CD4-positive, alpha-beta T cell treated with Interleukin-21 for 1 hour (primary cell): ENCODE measurements at places on chromosomes 1 and 21.

DNA sequence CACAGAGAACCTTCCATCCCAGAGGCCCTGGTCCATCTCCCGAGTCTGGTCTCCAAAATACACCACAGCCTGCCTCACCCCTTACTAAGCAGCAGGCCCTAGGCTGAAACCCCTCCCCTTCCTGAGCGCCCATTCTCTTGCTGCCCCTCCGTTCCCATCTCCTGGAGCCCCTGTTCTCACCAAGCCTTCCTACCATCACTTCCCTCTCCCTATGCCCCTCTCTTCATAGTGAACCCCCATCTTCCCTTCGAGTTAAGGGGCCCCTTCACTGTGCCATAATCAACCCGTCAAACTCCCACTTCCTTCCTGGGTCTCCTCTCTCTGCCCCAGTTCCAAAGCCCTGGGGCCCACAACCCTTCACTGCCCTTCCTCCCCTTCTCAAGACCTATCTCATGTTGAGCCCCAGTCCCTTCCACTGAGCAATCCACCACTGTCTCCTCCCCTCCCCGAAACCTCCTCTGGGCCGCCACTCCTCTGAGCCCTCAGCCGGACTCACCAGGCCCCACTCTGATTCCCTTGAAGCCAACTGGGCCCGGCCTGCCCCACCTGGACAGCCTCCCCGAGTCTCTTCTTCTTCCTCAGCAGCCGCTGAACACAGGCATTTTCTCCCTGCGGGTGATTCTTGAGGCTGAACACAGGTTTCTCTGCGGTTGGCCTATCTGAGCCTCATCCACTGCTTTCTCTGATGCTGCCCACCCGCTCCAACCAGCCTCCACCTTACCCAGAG, 42.2 kb upstream of the WASF2 start:
- no peak for DNase-seq

GRCh38 chr1:155309423-155310021, 856 bp downstream of the FDPS start:
- DNase-seq = no peak

DNA sequence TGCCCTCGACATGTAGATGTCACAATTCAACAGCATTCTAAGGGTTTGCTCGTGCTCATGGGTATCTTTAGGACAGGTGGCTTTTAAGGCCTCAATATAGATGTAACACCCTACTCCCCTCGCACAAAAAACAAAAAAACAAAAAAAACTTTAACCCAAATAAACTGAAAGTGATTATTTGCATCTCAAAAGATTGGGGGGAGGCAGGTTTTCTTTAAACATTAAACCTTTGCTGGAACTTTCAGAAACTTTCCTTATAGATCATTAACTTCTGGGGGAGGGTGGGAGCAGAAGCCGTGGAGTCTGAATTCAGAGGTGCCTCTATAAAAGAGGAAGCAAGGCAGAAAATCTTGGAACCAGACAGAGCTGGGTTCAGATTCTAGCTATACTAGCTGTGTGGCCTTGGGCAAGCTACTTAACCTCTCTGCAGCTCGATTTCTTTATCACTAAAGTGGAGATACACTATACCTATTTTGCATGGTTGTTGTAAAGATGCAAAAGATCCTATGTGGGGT, 3.2 kb upstream of the KIAA1614 start:
- DNase-seq = no peak

GRCh38 chr1:33298623-33299277, 22.1 kb downstream of the A3GALT2 start:
- peak; percentile 57 for DNase-seq

DNA sequence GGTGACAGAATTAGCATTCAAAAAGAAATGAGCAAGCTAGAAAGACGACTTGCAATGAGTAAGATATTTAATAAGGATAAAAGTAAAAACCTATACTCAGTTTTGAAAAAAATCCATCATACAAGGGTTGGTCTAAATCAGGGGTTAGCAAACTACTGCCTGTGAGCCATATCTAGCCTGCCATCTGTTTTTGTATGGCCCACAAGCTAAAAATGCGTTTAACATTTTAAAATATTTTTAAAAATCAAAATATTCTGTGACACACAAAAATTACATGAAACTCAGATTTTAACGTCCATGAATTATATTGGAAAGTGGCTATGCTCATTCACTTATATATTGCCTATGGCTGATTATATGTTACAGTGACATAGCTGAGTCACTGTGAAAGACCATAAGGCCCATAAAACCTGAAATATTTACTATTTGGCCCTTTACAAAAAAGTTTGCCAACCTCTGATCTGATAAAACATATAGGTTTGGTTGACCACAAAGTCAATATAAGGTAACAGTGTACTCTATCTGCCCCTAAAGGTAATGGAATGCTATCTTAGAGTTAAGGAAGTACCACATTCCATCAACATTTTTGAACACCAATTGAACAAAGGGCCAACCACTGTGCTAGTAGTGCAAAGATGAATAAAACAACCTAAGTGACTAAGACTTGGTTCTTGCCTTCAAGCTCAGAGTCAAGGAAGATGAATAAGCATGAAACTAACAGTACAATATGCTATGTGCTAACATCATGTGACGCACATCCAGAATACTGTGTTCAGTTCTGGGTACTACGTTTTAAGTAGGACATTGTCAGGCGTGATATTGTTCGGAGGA, 3.2 kb downstream of the IFT25 start:
- no peak for DNase-seq

- no peak for DNase-seq
These were observed 23.5 kb downstream of the SUCO start for GRCh38 chr1:172556461-172556860.

- no peak for DNase-seq
These were observed 101.1 kb downstream of the RAVER2 start for GRCh38 chr1:64845831-64846425.

GRCh38 chr1:203278082-203278884, 27.0 kb upstream of the BTG2 start:
- DNase-seq = peak; percentile 44

DNA sequence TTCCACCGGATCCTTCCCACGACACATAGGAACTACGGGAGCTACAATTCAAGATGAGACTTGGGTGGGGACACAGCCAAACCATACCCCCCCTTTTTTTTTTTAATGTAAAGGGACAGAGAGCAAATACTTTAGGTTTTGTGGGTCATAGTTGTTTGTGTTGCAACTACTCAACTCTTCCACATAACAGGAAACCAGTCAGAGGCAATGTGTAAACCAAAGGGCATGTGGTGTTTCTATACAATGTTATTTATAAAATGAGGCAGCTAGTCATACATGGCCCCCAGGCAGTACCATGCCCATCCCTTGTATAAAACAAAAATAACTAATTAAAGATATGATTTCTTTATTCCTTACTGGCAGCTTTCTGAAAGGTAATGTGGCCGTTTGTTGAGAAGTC, 845.4 kb upstream of the ADAMTS5 start:
- DNase-seq = no peak

DNA sequence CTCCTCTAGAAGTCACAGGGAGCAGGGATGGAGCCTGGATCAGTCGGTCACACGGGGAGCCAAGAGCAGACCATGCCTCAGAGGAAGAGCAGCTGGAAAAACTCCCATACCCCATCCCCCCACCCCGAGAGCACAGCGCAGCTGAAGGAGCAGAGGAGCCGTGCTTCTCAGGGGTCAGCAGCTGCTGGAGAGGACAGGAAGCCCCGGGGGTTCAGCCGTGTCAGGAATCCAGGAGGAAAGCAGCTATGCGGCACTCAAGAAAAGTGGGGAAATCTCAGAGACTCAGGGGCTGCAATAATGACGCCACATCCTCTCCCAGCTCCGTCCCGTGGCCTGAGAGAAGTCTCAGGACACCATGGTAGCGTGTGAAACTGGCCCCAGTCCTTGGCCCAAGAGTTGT, 102.3 kb downstream of the NPHP4 start:
- DNase-seq = no peak

- no peak for DNase-seq
These were observed 28.5 kb downstream of the CD55 start for GRCh38 chr1:207349979-207350378.

DNA sequence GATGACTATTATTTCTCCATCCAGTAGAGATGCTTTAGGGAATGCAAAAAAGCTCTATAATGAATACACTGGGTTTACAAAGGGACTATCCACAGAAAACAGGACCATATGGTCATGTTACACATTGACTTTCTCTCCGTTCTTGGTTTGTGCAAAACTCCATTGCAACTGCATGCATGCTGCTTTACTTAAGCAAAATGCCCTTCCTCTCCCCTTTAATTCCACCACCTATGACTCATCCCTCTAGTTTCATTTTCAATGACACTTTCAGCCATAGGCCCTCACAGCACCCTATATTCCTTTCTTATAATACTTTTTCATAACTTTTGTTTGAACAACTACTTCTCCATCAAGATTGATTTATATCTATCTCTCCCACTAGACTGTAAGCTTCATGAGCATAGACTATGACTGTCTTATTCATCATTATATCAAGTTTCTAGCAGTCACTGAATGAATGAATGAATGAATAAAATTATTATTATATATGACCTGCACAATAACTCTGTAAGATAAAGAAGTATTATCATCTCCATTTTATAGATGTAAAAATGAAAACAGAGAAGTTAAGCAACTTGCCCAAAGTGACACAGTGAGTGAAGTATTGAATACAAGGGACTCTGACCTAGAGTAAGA, 248.9 kb downstream of the PLPP3 start:
- DNase-seq = no peak

DNA sequence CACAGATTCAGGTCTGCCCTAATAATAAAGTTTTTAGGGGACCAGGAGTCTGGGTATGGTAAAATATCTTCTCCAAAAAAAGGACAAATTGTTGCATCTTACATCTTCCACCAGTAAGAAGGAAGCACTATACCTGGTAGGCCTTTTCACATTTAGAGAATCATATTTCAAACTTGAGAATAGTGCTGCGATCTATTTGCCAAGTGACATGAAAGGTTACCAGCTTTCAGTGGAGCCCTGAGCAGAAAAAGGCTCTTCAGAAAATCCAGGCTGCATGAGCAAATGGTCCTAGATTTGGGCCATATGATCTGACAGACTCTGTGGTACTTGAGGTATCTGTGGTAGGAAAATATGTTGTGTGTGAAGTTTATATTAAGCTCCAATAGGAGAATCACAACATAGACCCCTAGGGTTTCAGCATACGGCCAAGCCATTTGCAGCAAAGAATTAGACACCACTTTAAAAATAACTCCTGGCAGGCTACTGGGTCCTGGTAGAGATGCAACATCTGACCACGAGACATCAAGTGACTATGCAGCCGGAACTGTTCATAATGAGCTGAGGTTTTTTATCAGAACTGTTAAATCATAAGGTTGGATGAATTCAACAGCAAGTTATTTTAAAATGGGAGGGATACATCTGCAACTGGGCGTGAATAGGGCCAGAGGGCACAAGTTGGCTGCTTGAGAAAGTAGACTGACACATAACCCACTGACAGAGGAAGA, 38.6 kb upstream of the CCDC190 start:
- no peak for DNase-seq

GRCh38 chr1:198845271-198845670, 206.4 kb downstream of the PTPRC start:
- no peak for DNase-seq

DNA sequence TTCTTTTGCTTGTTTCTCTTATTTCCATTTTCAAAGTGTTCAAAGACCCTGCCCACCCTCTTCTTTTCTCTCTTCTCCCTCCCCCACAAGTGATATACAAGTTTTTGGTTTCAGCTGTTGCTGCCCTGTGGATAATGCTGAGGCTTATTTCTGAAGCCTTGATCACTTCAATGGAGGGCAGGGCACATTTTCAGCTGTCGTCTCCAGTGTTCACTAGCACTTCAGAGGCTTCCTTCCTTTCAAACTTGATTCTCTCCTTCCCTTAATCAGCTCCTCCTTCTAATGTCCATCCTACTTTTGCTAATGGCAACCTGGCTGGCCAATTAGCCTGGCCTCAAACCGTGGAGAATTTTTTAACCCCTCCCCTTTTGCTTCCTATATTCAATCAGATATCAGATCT, 435.7 kb upstream of the RUNX1 start:
- no peak for DNase-seq

DNA sequence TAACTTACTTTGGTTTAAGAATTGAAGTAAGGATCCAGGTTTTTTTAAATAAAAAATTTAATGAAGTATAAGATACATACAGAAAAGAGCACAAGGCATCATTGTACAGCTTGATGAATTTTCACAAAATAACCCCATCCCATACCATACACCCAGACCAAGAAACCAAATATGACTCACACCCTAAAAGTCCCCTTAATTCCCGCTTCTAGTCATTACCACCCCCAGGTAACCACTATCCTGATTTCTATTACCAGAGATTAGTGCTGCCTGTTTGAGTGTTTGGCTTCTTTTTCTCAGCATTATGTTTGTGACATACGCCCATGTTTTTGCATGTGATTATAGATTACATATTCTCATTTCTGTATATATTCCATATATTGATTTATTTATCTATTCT, 98.5 kb upstream of the HIVEP3 start:
- no peak for DNase-seq

GRCh38 chr1:203520315-203520714, 26.4 kb downstream of the OPTC start:
- no peak for DNase-seq

- DNase-seq = no peak
These were observed 30.5 kb downstream of the MATN1 start for GRCh38 chr1:30692948-30693301.

GRCh38 chr1:150764617-150765101, 919 bp downstream of the CTSS start:
- DNase-seq = peak; percentile 36

DNA sequence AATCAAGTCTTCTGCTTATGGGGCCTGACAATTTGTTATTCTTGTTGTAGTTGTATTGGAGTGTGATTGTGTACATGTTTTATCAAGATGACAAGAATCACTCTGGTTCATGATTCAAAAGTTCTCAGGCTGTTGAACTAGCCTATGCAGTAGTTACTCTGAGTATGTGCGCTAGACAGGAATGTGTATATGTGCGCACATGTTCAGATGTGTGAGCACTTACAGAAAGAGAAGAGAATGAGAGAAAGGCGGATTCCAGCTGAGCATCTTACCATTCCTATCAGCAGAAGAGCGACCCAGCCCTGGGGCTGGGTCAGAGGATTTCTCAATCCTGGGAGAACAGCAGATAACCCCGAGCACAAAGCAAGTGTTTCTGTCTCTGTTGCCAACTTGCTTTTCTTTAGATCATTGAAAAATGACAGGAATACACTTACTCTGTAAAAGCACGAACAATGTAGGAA, 110.8 kb upstream of the HOOK1 start:
- DNase-seq = no peak
